ENCODE measurements at places on chromosomes 6 and 20.

GRCh38 chr6:151032034-151032433 is 166.5 kb downstream of the MTHFD1L start:
- no peak for DNase-seq

- peak; percentile 27 for DNase-seq
These were observed 1.2 kb upstream of the TBXT start for GRCh38 chr6:166168616-166169548.

DNA sequence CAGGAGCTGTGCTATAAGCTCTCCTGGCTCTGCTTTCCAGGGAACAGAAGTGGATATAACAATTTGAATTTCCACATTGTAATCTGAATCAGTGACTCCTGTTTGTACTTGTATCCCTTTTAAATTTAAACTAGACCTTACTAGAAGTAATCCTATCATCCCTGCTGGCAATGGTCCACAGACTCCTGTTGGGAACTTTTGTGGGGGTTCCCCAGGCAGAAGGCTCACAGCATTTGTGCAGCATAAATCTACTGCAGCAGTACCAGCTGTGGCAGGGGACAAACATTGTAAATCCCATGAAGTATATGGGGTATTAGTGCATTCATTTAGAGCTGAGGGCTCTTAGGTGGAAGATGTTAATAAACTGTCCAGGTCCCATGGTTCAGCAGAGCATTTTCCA is 12.0 kb upstream of the PDCD2 start:
- DNase-seq: no peak

DNA sequence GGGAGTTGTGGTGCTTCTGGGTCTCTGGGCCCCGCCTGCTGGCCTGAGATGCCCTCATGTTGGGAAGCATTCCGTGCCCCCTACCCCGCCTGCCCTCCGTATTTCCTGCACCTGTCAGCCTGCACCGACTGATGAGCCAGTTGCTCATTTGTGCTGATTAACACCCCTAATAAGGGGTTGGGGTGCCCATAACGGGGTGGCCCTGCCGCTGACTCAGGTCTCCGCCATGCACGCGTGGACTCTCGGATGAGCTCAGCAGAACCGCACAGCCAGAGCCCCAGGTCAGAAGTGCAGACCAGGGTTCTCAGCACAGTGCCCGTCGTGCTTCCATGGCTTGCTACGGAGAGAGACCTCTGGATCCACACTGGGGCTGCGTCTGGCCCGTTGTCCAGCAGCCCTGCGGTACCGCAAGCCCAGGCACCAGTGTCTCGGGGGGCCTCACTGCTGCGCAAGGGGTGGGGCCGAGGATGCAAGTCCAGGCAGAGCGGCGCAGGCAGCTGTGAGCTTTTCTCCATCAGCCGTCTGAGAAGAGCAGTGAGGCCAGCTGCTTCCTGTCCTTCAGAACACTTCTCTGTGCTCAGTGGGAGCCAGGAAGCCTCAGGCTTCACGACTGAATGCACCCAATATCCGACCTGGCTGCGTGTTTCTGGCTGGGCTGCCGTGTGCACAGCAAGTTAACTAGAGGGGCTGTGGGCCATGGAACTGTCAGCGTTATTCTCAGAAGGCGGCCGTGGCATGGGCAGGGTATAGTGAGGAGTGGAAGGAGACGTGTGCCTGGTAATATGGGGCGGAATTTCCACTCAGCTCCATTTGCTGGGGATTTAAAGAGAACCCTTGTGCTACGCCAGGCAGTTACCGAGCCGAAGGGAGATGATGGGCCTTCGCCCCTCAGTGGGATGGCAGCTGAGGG is 18.6 kb downstream of the MTG2 start:
- DNase-seq: no peak

DNA sequence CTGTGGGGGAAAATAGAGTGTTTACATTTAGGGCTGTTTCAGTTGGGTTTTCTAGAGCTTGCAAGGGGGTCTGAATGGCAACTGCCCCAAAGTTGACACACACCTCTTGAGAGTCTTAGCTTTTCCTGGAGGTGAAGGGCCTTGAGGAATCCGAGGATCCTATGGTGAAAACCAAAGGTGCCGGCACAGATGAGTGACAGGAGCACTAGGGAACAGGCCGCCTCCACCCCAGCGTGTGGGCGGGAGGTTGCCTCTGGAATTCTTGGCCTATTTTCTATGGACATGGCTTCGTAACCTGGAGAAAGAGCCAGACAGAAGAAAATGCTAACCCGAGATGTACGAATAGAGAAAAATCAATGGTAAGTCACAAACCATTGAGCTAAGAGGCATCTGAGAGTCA is 283.2 kb upstream of the FOXQ1 start:
- DNase-seq: no peak

- DNase-seq: no peak
These were observed 746 bp upstream of the SNRPB2 start for GRCh38 chr20:16729080-16729479.

GRCh38 chr20:24942679-24943078 is 6.4 kb upstream of the CST7 start:
- DNase-seq: no peak

DNA sequence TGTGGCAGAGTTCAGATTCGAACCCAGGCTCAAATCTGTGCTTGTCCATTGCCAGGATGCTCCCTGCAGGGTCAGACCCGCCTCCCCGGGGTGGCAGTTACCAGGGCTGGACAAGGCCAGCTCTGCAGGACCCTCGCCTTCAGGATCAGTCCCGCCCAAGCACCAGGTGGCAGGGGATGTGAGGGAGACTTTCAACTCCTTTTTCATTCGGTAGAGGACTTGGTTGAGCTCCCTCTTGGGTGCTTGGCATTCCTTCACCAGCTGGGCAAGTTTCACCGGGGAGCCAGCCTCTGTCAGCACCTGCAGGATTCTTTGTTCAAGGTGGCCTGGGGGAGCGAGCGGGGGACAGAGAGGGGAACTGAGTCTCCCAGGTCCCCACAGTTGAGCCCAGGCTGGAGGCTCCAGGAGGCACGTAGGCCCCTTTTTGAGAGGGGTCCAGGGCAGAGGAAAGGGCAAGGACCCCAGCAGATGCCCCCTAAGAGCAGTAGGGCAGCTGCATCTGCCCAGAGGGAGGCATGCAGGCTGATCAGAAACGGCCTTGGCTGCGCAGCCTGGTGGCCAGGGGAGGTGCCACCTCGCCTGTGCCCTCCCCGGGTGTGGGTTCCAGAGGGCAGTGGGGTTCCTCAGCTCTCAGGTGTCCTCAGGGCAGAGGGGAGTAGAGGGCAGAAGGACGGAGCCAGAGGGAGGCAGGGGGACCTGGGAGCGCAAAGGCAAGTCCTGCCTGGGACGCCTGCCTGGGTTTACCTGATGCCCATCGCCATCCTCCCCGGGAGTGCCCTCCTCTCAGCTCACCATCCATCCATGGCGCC is 3.9 kb downstream of the ZBP1 start:
- DNase-seq: peak; percentile 71

DNA sequence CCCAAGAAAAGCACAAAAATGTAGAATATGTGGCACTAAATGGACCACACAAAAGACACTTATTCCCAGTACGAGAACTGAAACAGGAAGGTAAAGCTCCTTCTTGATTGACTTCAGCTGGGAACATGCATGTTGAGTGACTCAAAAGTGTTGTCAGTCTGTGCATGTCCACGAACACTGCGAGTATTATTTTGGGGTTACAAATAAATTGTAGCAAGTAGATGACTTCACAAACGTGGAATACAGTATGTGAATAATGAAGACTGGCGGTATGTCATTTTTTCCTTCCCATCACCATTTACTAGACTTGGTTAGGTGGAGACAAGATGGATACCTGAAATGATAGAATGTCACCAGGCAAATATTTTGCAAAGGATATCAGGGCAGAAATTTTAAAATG is 45.4 kb downstream of the L3MBTL3 start:
- no peak for DNase-seq

DNA sequence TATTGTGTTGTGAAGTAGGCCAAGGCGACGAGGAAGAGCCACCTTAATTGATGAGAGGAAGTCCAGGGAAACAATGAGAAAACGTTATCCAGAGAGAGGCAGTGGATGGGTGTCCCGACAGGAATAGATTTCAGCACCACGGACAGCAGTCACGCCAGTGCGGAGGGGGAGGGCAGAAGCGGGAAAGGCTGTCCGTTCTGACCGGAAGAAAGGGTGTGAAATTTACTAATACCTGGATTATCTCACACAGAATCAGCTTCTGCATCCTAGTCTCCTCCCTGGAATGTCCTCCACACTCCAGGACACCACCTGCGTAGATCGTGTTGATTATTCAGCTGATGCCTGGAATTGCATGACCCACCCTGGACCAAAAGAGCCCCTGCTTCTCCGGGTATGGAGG is 7.4 kb upstream of the BPIFA3 start:
- peak; percentile 92 for DNase-seq

GRCh38 chr6:112842330-112842685 is 495.2 kb downstream of the RFPL4B start:
- no peak for DNase-seq

DNA sequence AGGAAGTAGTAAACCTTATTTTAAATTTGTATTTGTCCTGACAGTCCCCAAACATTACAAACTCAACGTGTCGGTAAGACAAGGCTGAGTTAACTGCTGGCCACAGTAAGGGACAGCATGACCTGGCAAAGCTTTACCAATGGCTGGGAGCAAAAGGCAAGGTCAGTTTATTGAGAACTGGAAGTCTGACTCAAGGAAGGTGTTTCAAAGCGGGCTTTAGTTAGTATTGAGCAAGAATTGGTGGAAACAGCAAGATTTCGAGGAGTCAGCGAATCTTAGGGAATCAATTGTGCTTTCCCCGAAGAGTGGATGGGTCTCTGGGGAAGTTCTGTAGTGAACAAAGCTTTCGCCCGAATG is 885 bp upstream of the GZF1 start:
- no peak for DNase-seq

DNA sequence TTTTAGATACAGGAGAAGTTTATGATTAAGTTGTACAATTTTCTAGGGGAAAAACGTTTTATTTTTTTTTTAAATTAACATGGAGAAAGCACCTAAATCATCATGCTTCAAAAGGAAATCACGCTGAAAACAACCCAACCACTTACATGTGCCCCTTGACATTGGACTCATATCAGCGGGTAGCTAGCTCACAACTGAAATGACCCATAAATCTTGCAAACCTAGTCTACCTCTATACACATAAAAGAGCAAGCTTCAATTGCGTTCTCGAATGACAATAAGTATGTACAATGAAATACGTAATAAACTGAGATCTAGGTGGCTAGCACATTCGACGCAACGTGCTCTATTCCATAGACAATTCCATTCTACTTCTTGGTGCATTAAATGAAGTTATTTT is 722.9 kb upstream of the AGPAT4 start:
- no peak for DNase-seq

DNA sequence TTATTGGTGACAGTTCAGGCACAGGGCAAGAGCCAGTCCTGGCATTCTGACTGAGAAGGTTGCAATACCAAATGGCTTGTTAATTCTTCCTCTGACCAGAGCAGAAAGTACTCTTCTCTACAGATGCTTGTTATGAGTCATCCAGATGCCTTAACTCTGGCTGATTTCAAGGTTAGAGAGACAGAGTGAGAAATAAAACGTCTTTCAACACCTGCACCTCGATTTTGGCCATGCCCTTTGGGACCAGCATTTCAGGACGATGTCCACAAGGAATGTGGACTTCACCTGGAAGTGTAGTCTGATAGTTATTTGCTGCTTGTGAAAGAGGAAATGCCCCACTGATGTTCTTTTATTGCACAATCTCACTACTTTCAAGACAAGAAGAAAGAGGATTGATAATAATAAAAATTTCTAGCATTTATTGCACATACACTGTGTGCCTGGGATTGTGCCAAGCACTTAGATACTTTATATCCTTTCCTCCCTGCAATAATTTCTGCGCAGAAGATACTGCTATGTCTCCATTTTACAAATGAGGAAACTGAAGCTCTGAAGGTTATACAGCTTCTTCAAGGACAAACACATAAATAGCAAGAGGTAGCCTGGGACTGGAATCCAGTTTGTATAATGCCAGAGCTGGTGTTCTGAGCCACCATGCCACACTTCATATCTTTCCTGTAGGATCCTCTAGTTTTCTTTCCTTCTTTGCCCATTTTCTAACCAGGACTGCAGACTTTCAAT is 33.5 kb upstream of the MCM3 start:
- DNase-seq: no peak

GRCh38 chr20:48329676-48330664 is 497.8 kb downstream of the PREX1 start:
- no peak for DNase-seq

GRCh38 chr6:157715728-157716164 is 107.3 kb upstream of the SNX9 start:
- no peak for DNase-seq

DNA sequence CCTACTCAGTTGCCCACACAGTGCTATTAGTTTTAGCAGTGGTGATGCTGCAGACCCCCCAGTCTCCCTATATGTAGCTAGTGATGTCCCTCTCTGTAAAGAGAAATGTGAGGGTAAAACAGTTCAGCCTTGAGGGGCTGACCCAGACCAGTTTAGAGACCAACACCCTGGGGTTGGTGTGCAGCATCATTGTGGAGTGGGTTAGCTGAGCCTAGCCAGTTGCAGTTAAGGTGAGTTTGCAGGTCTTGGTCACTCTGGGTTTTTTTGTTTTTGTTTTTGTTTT is 401 bp upstream of the B3GALT4 start:
- no peak for DNase-seq

GRCh38 chr6:166470029-166470862 is 87.5 kb upstream of the MPC1 start:
- DNase-seq: no peak

- no peak for DNase-seq
These were observed 86.4 kb downstream of the MAP3K7 start for GRCh38 chr6:90500458-90500857.

GRCh38 chr6:136535880-136536650 is 14.2 kb downstream of the MAP7 start:
- no peak for DNase-seq

GRCh38 chr6:155122199-155122950 is 127.3 kb downstream of the TIAM2 start:
- no peak for DNase-seq

DNA sequence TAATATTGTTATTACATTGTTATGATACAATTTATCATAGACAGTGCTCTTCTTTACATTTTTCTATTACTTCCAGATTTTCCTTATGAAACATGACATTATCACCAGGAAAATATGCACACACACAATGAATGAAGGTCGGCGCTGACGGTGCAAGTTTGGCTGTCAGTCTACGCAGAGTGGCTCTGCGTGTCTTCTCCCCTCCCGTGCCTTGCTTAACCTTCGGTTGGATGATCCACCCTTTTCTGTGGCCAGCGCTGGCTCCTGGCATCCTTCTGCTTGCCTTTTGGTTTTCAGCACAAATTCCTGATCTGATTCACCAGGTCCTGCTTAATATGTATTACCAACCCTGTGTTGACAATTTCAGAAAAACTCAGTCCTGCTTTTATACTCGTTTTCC is 157.4 kb downstream of the TSHZ2 start:
- no peak for DNase-seq

- no peak for DNase-seq
These were observed 109.6 kb downstream of the KIF6 start for GRCh38 chr6:39615622-39616021.

DNA sequence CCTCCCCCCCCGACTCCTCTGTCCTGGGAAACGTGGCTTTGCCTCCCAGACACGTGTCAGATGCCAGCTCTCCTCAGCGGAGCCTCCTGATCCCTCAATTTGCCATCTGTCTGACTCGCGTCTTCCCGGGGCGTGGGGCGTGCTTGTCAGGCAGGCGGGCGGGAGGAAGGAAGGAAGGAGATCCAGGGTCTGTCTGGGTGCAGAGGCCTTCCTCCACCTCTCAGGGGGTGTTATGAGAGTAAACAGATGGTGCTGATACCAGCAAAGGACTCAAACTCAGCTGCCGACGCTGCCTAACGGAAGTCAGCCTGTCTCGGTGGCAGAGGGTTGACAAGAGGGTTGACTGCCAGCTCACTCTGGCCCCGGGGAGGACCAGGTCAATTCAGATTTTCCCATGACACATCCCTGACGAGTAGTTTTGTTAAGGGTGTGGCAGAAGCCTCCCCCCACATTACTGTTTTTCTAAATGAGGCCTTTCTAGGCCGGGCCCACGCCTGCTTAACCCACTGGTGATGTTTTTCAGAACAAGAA is 17.0 kb downstream of the UQCC2 start:
- peak; percentile 33 for DNase-seq

Data from kidney (tissue), 22 donors.